Karpas-422 (cell line): ENCODE measurements at places on chromosomes 4 and X.
A peak's percentile ranks its signal among the peaks of the same experiment; 100 is the strongest.

- no peak for DNase-seq
Observed at GRCh38 chr4:151646322-151646721, 114.5 kb downstream of the GATB start.

- DNase-seq: no peak
Observed at GRCh38 chr4:139866276-139866962, 200.8 kb downstream of the MGST2 start.

GRCh38 chr4:137707102-137707620, 174.9 kb upstream of the PCDH18 start:
- DNase-seq: no peak

DNA sequence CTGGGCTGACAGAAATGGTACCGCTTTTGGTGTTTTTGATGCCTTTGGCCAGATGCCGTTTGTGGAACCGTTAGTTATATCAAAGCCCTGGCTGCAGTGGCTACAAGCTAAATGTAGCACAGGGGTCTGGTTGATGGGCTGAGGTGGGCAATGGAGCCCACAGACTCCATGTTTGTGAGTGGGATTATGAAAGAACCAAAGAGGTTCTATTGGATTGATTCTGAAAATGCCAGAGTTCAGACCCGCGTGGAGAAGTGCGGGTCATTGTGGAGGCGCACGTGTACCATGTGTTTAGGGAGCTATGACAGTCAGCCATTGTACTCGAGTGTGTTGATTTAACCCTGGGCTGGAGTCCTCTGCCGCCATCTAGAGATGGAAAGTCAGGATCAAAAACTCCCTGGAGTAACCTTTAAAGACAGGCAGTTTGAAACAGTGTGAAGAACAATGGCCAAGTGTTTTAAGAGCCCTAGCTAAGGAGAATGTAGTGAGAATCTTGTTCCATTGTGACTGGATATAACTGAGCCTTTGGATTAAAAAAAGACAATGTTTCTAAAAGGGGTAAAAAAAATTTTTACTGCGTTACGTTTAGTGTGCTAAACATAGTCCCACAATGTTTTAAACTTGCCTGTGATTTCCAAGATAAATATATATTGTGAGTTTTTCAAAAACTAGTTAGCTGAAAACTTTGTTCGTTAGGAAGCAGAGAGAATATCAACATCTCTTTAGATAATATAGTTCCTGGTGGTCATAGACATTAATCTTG, 12.7 kb downstream of the ART3 start:
- no peak for DNase-seq

DNA sequence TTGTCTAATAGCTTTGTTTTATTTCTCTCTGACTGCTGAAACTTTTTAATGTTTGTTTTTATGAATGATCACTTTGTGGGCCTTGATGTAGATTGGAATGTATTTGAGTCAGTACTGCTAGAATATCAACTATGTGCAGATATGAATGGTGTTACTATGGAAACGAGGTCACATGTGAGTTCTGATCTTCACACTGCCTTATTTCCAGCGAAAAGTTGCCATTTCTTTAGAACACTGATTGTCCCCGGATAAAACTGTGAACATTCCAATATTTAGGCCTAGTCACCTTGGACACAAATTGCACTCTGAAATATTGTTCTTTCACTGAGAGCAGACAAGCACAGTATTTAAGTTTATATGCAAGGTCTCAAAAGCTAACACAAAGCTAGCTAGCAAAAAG, 27.2 kb upstream of the MAGED1 start:
- no peak for DNase-seq

- no peak for DNase-seq
Observed at GRCh38 chrX:10143071-10143983, 13.4 kb upstream of the CLCN4 start.

DNA sequence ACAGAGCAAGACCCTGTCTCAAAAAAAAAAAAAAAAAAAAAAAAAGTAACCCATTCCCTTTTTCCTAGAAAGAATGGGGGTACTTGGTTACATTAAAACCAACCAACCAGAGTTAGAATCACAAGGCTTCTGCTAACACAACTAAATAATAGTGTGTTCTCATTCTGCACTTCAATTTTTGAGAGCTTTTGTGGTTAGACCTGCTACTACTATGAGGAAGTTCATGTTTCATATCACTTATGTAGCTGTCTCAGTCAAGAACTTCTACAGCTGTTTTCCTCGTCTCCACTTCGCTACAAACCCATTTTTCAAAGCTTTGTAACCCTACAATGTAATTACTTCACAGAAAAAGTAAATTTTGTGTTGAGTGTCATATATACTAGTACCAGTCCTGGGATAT, 58.3 kb downstream of the PDHA2 start:
- DNase-seq: no peak

DNA sequence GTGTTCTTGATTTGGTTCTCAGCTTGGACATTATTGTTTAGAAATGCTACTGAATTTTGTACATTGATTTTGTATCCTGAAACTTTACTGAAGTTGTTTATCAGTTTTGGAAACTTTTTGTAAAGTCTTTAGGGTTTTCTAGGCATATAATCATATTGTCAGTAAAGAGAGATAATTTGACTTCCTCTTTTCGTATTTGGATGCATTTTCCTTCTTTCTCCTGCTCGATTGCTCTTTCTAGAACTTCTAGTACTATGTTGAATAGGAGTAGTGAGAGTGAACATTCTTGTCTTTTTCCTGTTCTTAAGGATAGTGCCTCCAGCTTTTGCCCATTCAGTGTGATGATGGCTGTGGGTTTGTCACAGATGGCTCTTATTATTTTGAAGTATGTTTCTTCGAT, 24.1 kb downstream of the TMPRSS11A start:
- DNase-seq: no peak

- DNase-seq: peak; percentile 61
Observed at GRCh38 chr4:155681886-155682285, 15.2 kb downstream of the GUCY1A1 start.

- DNase-seq: no peak
Observed at GRCh38 chr4:6183740-6184139, 16.6 kb downstream of the JAKMIP1 start.

GRCh38 chrX:41857670-41858069, 65.7 kb downstream of the CASK start:
- DNase-seq: no peak

DNA sequence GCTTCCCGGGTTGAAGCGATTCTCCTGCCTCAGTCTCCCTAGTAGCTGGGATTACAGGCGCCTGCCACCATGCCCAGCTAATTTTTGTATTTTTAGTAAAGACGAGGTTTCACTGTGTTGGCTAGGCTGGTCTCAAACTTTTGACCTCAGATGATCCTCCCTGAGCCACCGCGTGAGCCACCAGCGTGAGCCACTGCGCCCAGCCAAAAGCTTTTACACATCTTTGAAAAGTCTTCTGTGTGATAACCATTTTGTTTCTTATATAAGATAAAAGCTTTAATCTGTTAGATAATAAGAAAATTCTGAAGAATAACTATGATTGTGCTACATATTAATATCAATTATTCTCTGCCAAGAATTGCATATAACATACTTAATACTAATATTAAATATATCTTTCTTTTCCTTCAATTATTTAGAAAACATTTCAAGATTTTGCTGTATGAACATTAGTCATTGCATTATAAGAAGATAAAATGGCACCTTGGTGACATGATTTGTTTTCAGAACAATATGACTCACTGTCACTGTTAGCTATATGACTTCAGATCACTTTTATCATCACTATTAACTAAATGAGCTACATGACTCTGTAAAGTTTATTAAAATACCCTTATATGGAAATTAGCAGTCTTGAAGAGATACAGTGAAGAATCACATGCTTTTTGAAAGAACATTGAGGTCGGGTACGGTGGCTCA, 33.4 kb downstream of the RUFY3 start:
- DNase-seq: peak; percentile 80

DNA sequence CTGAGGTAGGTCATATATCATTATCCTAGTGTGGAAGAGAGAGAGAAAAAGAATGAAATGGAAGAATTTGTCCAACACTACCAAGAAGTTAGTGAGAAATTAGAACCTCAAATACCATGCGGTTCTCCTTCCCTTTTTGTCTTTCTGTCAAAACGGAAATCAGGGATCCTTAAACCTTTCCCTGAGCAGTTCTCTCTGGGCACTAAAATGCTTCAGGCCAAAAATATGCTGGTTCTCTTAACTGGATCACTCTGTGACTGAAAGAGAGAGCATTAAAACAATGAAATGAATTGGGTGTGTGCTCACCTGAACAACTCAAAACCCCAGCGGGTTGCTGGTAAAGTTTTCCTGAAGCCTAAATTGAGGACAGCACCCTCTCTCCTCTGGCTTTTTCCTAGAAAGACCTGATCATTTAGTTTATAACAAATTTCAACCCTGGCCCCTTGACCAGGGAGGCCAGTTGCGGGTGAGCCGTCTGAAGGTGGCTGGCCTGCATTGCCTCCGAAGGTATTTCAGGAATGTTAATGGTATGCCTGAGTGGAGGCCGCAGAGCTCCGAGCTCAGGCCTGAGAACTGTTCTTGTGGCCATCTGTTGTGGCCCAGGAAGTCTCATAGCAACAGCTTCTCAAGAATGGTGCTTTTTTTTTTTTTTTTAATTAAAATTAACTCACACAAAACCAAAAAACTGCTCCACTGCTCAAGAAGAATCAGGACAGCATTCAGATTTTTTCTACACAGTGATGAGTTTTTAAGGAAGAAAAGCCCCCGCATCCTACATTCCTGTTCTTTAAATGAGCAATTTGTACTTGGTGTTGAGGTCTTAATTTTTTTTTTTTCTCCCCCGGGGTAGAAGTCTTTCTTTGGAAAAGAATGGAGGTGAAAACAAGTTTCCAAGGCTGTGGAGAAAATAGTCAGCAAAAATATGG, 155.1 kb downstream of the SHROOM3 start:
- no peak for DNase-seq

GRCh38 chrX:103584596-103584995, 719 bp upstream of the TCEAL4 start:
- no peak for DNase-seq

DNA sequence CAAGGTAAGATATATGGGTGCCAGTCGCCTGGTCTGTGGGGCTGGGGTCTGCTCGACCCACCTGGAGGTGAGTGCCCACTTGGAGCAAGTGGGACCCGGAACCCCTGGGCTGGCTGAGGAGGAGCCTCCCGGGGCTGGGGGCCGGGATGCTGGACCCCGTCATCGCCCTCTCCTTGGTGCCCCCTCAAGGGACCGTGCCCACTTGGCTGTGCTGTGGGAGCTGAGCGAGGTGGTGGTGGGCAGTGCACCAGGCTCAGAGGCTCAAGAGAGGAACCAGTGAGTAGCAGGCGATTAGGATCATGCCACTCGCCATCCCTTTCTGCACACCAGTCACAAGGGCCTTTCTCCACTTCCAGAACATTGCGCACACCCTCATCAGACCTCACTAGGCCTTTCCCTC, 203.8 kb upstream of the PSAPL1 start:
- DNase-seq: no peak

GRCh38 chrX:31293409-31293808, 221.6 kb upstream of the FTHL17 start:
- DNase-seq: no peak

DNA sequence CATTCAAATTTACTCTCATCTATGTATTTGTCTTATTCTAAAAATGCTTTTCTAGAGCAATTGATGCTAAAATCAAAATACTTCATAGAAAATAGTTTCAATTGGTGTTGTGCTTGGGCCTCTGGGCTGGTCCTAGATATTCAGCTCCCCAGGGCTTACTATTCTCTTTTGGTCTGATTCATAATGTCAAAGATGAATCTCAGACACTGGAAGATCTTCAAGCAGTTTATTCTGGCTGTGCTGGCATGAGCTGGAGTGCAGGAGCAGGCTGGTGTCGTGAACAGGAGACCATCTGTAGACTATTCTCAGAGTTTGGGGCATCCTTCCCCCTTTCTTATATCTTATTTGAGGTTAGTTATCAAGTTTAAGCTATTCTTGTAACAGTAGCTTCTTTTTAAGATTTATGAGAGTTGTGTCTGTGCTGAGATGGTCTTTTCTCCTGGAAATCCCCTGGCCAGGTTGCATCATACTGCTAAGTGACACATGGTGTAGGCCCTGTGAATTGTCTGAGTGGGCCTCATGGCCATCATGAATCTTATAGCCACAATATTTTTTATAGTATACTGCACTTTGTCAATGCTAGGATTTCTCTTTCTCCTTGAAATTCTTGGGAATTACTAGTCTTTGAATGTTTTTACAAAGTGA, 1624.0 kb upstream of the IGFBP7 start:
- no peak for DNase-seq

DNA sequence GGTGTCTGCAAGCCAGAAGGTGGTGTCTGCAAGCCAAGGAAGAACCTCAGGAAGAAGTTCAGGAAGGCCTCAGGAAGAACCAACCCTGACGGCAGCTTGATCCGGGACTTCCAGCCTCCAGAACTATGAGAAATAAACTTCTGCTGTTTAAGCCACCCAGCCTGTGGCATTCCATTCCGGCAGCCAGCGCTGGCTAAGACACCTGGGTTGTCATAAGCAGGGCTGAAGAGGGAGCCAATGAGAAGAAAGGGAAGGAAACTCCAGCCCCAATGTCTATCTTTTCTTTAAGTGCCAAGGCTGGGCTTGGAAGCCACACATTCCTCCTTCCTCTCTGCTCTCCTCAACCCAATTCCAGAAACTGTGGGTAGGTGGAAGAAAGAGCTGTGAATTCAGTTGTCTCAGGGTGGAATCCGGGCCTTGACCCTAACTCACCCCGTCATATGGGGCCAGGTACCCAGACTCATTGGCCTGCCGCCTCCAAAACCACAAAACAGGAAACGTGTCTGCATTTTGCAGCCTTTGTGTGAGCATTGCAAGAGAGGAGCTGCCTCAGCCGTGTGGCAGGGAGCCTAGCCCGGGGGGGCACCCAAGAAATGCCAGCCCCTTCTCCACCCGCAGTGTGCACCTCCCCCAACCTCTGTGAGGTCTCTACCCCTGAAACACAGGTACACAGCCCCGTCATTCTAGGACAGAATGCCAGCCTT, 26.8 kb downstream of the CRMP1 start:
- peak; percentile 70 for DNase-seq

DNA sequence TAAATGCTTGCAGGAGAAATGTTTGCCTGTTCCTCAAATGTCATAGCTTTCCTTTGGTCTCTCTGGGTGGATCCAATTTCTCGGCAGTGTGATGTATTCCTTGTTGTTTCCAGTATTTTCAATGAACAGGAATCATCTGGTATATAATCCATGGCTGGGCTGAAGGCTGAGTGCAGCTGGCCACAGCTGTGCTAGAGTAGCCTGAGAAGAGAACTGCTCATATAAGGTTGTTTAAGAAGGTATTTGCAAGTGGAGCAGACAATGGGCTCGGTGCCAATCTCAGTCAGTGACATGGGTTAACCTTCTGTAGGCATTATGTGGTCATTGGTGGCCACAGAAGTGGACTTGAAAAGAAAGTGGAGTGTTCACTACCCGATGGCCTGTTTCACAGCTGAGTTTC, 390.3 kb downstream of the SPRY1 start:
- DNase-seq: no peak

DNA sequence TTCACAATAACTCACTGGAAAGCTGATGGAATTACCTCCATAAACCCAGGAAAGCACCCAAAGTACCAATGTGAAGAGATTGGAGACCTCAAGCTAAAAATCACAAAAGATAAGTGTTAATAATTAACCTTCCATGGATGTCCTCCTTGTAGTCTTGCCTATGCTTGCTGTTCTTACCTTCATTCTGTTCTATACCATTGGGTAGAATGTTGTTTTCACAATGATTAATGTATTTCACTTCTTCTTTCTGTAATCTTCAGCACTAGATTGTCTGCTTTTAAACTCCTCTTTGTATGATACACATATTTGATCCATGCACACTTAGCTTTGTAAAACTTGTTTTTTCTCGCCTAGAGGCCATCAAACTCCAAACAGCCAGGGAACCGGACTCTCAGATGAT, 570.3 kb downstream of the RAPGEF2 start:
- DNase-seq: no peak

GRCh38 chrX:46698691-46699090, 60.2 kb downstream of the SLC9A7 start:
- no peak for DNase-seq
